ENCODE measurements at places on chromosomes 5 and 9.

GRCh38 chr9:135413086-135413375 lies 66.6 kb upstream of the PPP1R26 start:
- DNase-seq, result no peak

- no peak for DNase-seq
These were observed 131.3 kb downstream of the DEPDC1B start for GRCh38 chr5:60568646-60569045.

- no peak for DNase-seq
These were observed 22.1 kb downstream of the TRMO start for GRCh38 chr9:97900103-97900737.

DNA sequence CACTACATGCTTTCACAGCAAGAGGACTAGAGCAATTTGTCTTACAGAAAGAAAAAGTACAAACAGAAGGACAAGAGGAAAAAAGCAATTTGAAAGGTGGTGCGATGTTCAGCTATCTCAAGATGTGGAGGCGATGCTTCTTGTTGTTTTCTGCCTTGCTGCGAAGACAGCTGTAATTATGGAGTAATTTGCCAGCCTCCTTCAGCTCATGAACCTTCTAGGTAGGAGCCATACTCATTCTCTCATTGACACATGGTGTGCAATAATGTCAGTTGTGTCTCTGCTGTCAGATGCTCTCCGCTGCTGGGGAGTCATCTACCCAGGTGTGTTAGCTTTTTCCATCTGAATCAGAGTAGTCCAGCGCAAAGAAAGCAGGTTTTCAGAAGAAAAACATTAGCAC lies 424.5 kb downstream of the NR2F1-AS1 start:
- no peak for DNase-seq

DNA sequence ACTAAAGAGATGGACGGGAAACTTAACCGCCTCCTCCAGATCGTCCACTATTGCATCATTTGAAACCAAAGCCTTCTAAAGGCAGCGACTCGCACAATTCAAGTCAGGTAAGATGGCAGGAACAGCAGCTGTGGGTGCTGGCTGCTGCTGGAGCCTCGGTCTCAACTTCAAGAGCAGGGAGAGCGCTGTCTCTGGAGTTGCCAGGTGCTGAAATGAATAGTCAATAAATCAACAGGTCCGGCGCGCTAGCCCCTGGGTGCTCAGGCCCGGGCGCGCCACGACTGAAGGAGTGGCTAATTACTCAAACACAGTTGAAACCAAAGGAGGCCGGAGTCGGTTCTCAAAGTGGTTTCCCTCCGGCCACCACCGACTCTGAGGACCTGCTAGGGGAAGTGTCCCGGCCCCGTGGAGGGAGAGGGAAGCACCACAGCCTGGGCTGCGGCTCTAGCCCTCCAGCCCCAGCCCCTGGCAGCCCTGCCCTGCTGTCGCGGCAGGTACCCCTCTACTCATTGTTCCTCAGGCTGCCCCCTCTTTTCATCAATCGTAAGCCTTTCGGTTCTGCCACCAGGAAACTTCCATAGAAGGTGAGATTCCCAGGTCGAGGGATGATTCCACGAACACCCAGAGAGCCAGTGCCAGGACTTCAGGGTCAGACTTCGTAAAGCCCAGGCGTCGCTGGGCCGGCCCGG lies 804 bp downstream of the TTC39B start:
- no peak for DNase-seq

GRCh38 chr9:75911390-75911789 lies 20.9 kb downstream of the PCSK5 start:
- DNase-seq, result no peak

- DNase-seq, result no peak
These were observed 178.7 kb downstream of the WDR70 start for GRCh38 chr5:37557734-37558293.

- DNase-seq, result no peak
These were observed 71.7 kb downstream of the VAV2 start for GRCh38 chr9:133920471-133920870.

GRCh38 chr5:96315431-96315830 lies 117.6 kb downstream of the PCSK1 start:
- no peak for DNase-seq

GRCh38 chr9:130092910-130093309 lies 39.2 kb downstream of the GPR107 start:
- DNase-seq, result no peak

- DNase-seq, result no peak
These were observed 8.9 kb downstream of the FBXW5 start for GRCh38 chr9:136935651-136936050.

DNA sequence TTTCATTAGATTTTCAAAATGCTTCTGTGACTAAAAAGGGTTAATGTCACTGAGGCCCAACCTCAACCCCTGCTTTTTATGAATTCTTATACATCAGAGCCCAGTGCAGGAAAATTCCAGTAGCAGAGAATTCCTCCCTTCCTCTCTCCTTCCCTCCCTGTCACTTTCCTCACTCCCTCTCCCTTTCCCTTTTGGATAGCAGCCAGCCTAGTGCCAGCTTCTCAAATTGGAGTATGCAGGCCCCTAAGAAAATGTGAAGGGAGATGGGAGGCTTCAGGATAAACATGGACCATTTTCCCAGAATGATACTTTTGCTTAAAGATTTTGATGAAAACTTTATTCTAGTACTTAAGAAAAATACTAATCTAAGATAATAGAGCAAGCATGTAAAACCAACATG lies 507.4 kb downstream of the KDM4C start:
- no peak for DNase-seq

DNA sequence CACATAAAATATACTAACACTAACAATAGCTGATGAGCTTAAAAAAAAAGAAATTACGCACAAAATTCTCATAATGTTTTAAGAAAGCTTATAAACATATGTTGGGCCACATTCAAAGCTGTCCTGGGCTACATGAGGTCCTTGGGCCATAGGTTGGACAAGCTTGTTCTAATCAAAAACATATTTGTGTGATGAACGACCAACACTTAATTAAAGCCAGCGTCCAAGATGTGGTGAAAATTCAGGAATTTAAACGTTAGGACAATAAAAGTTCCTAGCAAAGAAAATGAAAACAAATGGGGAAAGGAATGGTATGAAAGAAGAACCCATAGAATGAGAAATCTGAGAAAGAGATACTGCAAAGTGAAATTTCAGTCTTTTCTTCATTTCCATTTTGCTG lies 429.6 kb upstream of the DMAC1 start:
- DNase-seq, result no peak

DNA sequence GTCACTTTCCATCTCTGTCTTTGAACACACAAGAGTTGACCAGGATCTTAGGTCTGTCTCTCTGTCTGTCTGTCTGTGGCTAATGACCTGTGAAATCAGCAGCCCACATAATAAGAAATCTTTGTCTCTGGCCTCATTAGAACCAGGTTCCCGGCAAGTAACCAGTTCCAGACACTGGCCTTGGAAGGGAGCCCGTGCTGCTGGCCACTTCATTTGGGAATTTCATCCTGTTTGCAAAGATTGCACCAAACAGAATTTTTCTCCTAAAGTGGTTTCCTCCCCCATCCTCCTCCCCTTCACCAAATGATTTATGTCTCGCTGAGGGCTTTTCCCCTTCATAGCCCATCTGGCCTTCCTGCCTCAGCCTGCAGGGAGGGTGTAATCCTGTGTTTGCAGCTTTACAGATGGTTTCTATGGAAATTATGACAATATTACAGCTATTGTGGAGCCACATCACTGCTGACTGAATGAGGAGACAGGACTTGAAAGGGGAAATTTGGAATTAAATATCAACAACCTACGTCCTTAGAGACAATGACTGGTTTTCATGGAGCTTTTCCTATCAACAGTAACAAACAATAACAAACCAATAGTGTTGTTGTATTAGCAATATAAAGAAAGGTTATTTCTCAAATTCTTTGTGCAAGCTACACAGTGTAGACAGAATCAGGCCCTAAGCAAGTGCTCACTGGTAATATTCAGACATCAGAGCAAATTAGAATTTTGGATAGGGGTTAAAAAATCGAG lies 25.7 kb downstream of the DPYSL3 start:
- no peak for DNase-seq

- DNase-seq, result no peak
These were observed 104.2 kb upstream of the SAP30L start for GRCh38 chr5:154341620-154342019.

- DNase-seq, result no peak
These were observed 128.9 kb upstream of the ERCC6L2 start for GRCh38 chr9:95746408-95747180.

DNA sequence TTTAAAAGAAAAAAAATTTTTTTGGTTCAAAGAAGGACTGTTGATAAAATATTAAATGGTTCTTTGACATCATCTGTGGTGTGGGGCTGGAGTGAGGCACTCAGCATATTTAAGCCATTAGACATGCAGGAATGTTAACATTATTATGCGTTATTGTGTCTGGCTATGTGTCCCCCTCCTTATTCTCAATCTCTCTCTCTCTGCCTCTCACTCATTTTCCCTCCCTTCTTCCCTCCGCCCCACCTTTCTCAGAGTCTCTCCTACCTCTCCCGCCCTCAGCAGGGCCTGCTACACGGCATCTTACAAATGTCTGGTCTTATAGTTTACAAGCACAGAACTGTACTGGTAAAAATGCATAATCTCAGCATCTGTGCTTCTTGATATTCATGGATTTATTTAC lies 287.8 kb upstream of the TMEM161B start:
- DNase-seq, result no peak

DNA sequence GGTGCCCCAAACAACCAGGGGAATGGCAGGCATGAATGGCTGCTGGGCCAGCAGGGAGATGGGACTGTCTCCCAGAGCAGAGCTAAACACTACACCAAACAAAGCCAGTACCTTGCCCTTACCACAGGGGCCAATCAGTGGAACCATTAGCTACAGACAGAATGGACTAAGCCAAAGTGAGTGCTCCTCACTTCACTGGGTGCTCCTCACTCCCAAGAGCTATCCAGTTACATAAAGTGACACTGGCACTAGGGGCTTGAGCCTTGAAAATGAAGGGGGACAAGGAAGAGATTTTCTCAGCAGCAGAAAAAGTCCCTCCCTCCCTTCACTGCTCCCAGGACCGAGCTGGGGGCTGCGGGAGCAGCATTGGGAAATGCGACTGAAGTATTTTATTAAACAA lies 110.9 kb upstream of the SHB start:
- DNase-seq, result no peak

DNA sequence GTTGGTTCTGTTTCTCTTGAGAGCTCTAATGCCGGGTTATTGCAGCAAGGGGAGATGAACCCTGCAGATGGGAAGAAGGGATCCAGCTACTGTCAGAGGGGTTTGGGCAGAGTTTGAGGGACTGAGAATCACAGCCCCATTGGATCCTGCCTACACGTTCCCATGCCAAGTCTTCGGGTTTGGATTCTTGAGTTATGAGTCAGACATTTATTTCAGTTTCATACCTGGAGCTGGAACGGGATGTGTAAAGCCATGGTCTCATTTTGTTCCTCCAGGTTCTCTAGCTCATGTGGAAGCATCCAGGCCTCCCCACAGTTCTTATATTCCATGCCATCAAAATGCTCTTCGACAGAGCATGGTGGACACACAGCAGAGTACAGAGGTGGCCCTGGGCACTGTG lies 275.4 kb upstream of the IRX4 start:
- no peak for DNase-seq

DNA sequence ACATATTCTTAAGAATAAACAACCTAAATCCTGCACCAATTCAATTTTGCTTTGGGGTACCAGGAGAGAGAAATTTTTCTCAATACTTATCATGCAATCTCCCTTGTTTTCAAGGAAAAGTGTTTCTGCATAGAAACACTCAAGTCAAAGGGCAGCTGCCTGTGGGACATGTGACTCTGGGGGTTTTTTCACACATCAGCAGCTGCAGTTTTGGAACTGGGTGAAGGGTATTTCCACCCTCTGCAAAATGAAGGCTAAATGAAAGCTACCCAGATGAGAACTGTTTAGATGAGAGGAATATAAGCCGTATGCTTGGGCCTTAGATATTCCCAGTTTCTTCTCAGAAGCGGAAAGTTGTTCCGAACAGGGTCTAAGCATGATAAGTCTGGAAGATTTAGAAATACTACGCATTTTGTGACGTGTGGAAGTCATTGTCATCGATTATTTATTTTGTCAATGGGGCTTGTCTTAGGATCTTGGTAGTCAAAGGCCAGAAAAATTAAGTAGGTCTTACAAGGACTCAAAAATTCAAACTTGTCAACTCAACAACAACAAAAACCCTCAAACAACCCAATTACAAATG lies 64.3 kb upstream of the BOD1 start:
- no peak for DNase-seq

DNA sequence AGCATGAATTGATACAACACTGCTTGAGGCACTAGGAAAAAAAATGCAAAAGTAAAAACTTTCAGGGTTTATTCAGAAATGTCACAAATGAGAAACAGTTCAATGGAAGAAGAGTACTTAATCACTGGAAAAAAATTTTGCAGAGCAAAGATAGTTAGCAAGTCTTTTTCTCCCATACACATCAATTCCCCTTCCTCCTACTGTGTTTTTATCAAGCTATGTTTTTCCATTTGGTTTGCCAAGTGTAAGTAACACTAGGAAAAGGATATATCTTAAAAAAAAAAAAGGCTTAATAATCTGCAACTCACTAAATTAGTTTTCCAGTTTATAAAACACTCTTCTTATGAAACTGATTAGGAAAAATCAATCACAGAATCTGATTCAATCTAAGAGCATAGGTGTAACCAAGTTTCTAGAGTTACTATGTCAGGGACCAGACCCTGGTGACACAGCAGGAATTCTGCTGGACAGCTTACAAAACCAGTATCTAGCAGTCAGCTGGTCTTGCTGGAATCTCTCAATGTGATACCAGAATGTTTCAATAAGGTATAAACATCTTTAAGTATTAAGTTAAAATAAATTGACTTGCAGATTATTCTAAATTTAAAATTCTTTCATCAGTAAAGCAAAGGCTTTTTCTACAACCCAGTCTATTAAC lies 34.7 kb downstream of the RNF145 start:
- no peak for DNase-seq

DNA sequence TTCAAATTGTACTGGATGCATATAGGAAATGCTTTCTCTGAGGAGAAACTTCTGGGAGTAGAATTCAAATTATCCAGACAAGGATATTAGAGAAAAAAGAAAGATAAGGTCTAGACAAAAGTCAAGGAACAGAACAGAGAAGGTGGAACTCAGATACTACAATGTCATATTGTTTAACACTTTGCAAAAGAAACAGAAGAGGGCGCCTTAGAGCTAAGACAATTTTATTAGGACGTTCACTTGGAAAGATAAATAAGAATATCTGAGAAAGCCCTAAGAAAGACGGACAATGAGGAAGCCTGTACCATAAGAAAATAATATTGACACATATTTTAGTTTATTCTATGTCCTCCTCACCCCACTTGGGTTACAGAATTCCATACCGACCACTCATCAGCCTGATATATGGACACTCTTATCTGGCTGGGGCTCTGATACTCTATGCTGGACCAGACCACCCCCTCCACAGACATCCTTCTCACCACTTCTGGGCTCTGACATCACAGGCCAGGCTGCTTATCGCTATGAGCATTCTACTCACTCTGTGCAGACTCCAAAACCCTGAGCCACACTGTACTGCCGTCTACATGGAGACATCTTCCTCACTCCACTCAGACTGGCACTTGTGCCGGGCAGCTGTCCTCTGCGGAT lies 9.1 kb upstream of the AK3 start:
- no peak for DNase-seq
